Anterior cingulate cortex (tissue), 58 donors: ENCODE measurements at places on chromosomes 3 and 15.

DNA sequence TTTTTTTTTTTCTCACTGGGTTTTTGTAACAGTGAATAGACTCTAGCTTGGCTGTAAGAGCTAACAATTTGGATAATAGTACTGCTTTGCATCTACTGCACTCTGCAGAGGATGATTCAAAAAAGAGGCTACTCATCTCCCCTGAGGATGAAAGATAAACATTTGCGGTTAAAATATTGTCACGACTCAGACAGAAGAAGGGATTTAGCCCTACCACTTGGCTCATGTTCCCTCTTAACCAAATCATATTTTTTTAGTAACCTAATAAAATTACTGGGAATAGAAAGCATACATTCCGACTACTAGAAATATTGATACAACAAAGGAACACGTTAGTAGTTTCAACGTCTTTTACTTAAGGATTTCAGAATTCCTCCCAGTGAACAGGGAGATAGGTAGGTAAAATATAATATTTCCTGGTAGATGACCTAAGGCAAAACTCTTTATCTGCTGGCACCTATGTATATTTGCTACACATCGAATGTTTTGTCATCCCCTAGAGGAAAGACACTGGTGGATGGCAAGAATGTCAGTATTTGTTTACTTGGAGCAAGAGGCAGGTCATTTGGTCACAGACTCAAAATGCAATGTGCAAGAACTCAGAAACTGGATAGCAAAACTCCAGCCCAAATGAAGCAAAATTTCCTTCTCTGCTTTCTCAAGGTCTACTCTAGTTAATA, 110.8 kb downstream of the GREM1 start:
- no peak for DNase-seq

DNA sequence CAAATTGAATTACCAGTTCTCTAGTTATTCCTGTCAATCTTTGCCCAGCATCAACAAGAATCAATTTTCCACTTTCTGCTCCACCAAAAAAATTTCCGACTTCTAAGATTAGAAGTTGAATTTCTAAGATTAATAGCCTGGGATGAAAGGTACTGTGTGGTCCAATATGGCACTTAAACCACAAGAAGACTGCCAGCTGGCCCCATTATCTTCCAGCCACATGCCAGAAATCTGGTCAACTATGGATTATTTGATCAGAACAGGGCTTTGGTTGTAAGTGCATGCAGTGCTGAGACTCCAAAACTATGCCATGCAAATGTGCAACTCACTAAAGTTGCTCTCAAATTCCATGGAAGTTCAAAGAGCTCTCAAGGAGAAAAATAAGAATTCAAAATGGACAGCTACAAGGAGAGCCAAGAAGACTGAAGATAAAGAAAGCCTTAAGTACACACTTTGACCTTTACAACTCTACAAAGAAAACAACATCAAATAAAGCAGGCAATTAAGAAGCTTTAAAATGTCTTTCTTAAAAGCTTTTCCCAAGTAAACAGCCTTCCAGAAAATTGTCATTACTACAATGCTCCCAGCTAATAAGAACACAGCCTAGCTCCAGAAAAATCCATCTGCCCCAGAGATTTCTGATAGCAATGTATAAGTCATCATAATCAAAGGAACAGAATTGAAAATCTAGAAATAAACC, 64.2 kb downstream of the ST3GAL6 start:
- no peak for DNase-seq

DNA sequence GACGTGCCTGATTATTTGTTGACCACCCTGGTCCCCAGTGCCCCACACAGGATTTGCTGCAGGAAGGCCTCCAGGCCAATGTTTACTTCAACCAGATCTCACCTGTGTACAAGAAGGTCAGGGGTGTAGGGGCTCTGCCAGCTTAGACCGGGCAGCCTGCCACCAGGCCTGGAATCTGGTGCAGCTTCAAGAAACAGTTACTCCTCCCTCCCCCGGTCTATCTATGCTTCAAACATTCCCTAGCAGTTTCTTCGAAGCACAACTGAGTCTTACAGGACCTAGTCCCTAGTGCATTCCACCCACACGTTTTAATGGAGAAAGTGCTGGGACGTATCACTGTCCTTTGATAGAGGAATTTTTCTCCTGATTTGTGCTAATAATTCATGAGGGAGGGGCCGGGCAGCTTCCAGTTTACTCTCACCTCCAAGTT, 8.0 kb downstream of the SH3BP5 start:
- no peak for DNase-seq

- DNase-seq, result no peak
Measured at GRCh38 chr15:78450285-78450858, 12.4 kb downstream of the IREB2 start.

DNA sequence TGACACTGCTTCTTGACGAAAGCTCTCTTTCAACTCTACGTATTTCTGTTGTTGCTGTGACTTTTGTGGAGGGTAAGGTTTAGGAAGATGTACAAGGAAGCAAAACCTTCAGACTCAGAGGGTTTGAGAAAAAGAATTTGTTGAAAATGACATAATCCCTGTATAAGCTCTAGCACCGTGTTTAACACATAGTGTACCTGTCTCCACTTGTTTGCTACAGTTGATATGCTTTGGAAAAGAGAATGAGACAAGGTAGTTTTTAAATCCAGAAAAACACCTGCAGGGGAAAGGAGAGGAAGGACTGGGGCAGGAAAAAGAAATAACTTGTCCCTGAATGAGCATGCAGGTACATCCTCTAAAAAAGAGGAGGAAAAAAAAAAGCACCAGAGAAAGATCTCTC, 29.6 kb upstream of the CP start:
- no peak for DNase-seq

DNA sequence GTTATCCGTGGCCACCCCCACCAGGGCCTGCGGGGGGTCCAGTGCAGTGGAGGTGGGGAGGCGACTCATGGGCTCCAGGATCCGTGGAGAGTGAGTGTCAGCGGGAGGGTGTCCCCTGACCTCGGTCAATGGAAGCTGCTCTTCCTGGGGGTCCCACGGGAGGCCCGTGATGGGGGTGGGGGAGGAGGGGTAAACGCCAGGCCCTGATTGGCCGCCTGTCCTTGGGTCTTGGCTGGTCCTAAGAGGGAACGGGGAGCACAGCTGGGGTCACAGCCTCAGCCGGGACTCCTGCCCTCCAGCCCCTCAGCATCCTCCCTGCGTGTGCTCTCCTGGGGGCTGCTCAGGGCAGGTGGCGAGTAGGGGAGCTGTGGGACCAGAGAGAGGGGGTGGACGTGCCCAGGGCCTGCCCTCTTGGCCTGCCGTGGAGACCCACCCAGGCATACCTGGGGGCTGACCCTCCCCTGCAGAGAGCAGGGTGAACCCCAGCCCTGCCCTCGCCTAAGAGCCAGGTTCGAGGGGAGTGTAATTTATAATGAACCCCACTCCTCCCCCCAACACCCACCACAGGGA, 184.6 kb downstream of the GOLGA6L6 start:
- DNase-seq, result no peak

GRCh38 chr3:73622091-73622805, 2.5 kb downstream of the PDZRN3 start:
- no peak for DNase-seq
